Foreskin keratinocyte (primary cell): ENCODE measurements at places on chromosomes 1 and 21. TPM values are rescaled to one million over a fixed set of nuclear protein-coding genes. Genes with fewer than 3 reads are reported as not detected.

Gene SYTL1
- polyA plus RNA-seq, result 49.6 and 62.4 TPM in 2 replicates

Gene HNRNPU
- 190 and 234 TPM in 2 replicates for polyA plus RNA-seq

Gene FAM72B
- polyA plus RNA-seq, result 3.1 and 5.8 TPM in 2 replicates

GRCh38 chr21:39434950-39435349 is 10.6 kb downstream of the LCA5L start:
- no peak for DNase-seq

DNA sequence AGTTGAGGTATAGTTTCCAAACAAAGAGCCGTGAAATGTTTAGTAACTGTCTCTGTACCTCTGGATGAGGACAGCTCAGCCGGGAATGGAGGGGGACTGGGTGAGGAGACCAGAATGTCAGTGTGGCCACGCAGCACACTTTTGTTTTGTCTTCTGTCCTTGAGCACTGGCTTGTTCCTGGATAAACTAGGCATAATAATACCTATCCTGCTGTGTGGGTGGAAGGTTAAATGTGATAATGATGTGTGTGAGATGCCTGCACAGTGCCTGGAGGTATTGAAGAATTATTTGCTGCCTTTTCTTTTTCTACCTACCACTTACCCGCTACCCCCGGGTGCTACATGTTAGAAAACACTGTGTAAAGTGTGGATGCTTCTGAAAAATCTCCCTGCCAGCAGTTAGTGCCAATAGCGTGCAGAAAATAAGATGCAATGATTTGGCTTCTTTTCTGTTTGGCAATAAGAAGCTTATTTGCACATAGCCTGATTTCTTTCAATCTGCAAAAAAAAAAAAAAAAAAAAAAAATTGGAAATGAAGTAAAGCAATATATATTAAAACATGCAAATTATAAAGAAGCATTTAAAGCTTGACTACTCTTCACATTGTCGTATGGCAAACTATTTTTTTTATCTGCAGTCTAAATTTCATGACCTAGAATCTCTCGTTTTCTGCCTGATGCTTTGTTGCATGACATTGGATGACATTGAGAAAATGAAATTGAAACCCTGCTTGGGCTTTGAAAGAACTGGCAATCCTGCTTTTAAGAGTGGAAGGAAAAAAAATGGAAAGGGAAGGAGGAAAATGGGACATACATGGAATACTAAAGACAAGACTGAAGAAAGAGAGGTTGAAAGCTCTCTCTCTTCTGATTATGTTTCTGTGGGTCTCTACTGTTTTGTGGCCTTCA is 89.5 kb downstream of the DISC1 start:
- DNase-seq, result no peak
